ENCODE measurements at places on chromosomes 13 and 19.

DNA sequence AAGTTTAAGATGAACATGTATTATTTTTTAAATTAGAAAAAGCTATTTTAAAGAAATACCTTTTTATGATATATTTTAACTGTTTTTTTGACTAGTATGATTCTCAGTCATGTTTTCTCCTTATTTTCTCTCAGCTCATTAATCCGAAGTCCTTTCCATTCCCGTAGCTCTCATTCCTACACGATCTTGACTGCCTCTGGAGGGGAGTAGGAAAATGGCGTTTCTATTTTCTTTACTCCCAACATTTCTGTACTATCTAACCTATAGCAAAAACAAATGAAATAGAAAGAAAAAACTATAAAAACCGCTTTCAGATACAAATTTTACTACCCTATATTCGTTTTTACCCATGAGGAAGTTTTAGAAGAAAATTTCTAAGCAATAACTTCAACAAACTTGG, 343.8 kb downstream of the RBM26 start:
- H3K4me1 ChIP-seq: no peaks in the 10 kb centered on the region
- no peak for DNase-seq
- no peaks in the 10 kb centered on the region for H3K36me3 ChIP-seq
- no peak overlapping the region for H3K27ac ChIP-seq
- no peaks in the 10 kb centered on the region for H3K27me3 ChIP-seq

- no peak overlapping the region for H3K4me3 ChIP-seq
- no peaks in the 10 kb centered on the region for H3K27me3 ChIP-seq
- peaks cover 45% of the 10 kb centered on the region for H3K4me1 ChIP-seq
- peak; percentile 99 for DNase-seq
These were observed 6.6 kb upstream of the BCL3 start for GRCh38 chr19:44741841-44742329.

DNA sequence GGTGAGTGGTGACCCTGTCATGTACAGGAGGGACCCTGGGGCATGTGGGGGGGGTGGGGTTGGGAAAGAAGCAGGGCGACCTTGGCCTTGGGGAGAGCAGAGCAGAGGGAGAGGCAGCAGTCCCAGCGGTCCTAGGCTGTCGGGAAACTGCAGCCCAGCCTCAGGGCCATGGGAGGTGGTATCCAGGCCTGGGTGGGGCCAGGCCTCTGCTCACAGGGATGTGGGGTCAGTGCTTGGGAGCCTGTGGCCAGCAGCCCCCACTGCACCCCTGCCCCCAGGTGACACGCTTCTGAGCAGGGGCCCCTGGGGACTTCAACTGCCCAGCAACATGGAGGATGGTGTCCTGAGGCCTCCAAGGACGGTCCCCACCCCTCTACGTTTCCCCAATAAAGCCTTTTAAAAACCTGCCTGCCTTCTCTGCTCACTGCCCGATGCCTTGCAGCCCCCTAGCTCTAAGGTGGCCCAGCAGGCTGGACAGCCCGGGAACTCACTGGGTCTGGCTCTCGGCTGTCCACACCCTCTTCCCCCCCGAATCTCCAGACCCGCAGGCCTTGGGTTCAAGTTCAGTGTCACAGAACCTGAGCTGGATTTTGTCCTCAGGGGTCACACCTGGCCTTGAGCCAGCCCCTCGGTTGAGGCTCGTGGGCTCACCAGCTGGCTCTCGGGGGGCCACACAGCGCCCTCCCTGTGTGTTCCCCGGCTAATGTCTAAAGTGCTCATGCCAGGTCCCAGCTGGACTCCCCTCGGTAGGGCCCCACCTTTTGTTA, 6.9 kb downstream of the PNKP start:
- H3K36me3 ChIP-seq: peaks cover 96% of the 10 kb centered on the region
- H3K4me3 ChIP-seq: no peak overlapping the region
- DNase-seq: peak; percentile 16
- no peaks in the 10 kb centered on the region for H3K27me3 ChIP-seq
- peak overlapping the region; percentile 26 for H3K27ac ChIP-seq
- H3K4me1 ChIP-seq: no peaks in the 10 kb centered on the region

DNA sequence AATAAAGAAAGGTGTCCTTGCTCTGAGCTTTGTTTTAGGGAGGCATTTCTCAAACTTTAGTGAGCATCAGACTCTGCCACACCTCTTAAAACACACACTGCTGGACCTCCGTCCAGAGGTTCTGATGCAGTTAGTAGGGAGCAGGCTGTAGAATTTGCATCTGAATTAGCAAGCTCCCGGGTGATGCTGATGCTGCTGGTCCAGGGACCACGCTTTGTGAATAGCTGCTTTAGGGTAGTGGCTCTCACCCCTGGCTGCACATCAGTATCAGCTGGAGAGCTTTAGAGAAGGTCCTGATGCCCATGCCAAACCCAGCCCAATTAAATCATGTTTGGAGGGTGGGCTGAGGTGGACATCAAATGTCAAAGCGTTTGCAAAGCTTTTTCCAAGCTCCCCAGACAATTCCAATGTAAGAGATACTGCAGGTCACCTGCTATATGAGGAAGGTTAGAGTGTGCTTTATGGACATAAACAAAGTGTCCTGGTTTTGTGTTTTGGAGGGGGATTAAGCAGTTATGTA, 3.6 kb downstream of the HTR2A start:
- H3K27me3 ChIP-seq: no peaks in the 10 kb centered on the region
- H3K36me3 ChIP-seq: no peaks in the 10 kb centered on the region
- H3K4me1 ChIP-seq: peaks cover 2% of the 10 kb centered on the region

DNA sequence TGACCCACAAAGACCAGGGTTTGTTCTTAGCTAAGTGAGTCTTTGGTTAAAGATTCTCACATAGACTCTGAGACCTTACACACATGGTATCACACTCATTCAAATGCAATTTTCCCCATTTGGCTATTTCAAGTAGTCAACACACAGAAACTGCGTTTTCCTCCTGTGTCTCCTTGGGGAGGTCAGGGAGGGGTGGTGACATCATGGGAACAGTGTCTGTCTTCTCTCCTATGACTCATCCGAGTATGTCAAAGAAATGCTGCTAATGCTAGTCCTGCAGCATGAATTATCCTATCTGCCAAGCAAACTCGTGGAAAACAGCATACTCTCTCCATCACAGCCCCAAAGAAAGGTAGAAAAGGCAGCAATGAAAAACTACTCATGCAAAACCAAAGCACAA, 100.2 kb downstream of the ENOX1 start:
- no peaks in the 10 kb centered on the region for H3K36me3 ChIP-seq
- no peak overlapping the region for H3K4me3 ChIP-seq
- H3K4me1 ChIP-seq: peaks cover 5% of the 10 kb centered on the region
- no peaks in the 10 kb centered on the region for H3K27me3 ChIP-seq
- no peak for DNase-seq

DNA sequence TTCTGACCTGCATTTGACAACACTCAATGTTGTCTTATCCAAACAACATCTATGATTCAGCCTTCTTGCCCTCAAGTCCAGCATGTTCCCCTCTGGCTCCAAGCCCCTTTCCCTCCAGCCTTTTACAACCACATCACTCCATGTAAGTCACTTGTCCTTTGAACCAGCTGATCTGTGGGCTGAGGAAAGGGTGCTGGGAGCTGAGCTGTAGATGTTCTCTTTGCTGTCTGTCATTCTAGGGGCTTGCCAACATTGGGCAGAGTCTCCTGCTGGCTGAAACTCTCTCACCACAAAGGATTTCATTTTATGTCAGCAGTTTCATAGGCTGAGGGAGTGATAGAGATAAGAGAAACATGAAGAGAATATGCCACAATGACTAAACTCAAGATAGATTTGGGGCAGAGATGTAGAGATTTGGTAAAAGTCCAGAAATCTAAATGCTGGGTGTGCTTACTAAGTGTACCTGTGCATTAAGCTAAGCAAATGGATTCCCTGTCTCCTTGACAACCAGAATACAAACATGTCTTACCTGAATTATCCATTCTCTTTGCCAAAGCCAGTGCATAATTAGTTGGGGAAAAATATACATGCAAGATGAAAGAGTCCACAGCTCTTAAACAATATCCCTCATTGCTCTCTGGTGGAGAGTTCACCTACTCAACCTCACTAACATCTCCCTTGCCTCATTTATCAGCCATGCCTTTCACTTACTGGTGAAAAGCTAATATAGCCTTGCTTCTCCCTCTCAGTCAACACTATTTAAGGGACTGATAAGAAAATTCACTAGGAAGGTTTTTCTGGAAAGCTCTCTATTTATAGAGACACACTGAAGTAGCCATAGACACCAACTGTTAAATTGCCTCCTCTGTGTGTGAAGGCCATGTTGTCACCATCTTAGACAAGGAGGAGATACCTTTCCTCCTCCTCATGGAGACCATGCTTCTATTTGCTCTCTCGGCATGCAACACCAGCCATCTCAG, 175.5 kb upstream of the SERP2 start:
- H3K27ac ChIP-seq: no peak overlapping the region
- H3K36me3 ChIP-seq: no peaks in the 10 kb centered on the region
- peaks cover 19% of the 10 kb centered on the region for H3K4me1 ChIP-seq

Measured in tibial artery (tissue), 4 donors.